Osteocyte (in vitro differentiated cells): ENCODE measurements at places on chromosomes 3 and 15.
A peak's percentile ranks its signal among the peaks of the same experiment; 100 is the strongest.

DNA sequence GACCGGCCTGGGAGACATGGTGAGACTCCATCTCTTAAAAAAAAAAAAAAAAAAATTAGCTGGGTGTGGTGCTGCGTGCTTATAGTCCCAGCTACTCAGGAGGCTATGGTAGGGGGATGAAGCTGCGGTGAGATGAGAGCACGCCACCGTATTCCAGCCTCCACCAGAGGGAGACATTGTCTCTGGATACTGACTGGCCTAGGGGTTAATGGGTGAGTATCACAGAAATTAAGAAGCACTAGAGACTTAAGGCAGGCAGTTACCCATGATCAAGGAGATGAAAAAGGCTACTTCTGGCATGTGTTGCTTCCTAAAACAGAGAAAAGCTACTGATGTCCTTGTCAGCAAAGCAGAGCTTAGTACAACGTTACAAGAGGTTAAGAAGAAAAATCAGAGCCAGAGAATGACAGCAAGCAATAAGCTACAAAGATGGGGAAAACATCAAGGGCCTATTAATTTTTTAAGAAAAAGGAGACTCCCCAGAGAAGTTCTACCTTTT, 8.6 kb downstream of the TFRC start:
- no peaks in the 10 kb centered on the region for H3K4me1 ChIP-seq
- no peak overlapping the region for H3K4me3 ChIP-seq
- H3K27me3 ChIP-seq: no peaks in the 10 kb centered on the region
- no peak overlapping the region for H3K27ac ChIP-seq
- DNase-seq: no peak
- peaks cover 18% of the 10 kb centered on the region for H3K36me3 ChIP-seq

DNA sequence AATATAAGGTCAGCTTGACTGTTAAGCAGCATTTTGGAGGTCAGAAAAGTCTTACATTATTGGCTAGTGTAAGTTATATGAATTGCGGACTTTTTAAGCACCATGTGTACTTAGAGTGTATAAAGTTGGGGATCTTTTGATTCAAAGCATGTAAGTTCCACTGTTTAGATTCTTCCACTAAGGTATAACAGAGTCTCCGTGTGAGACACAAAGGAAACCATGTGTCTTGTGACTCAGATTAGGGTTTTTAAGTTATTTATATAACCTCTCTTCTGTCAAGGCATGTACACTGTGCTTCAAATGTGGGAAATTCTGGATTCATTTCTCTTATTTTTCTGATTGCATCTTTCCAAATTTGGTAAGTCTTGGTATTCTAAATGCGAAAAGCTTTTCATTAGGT, 143.5 kb upstream of the SOX2 start:
- H3K27me3 ChIP-seq: peaks cover 5% of the 10 kb centered on the region
- no peak overlapping the region for H3K4me3 ChIP-seq
- no peak overlapping the region for H3K27ac ChIP-seq
- H3K36me3 ChIP-seq: no peaks in the 10 kb centered on the region
- DNase-seq: no peak

DNA sequence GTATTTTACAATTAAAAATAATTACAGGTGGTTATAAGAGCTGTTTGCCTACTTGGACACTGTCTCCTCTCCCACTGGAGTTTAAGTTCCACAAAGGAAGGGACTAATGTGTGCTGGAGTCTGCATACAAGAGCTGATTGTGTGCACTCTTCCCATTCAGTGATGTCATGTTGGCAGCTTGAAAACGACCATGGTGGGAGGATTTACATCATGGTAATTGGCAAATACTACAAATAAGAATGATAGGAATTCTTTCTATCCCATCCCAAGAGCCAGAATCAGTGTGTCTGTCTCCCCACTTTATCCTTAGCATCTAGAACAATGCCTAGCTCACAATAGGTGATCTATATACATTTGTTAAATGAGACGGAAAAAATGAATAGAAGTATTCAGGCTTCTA, 14.1 kb downstream of the ITGA11 start:
- DNase-seq: no peak
- H3K4me1 ChIP-seq: peaks cover 79% of the 10 kb centered on the region
- no peaks in the 10 kb centered on the region for H3K27me3 ChIP-seq
- H3K36me3 ChIP-seq: peaks cover 59% of the 10 kb centered on the region

DNA sequence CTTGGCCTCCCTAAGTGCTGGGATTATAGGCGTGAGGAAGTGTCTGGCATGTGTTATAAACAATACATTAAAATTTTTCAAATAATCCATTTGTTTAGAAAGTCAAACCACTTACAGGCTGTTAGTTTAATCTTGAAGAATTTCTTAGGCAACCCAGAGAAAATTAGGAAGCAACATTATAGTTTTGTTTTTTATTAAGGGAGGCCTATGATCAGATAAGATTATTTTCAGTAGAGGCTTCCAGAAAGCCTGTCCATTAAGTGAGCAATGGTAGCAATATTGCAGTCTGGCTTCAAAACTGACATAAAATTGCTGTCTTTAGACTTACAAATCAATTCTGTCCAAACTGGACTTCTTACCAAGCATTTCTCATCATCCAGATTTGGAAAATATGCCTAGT, 49.6 kb downstream of the CD47 start:
- H3K36me3 ChIP-seq: peaks cover 10% of the 10 kb centered on the region
- H3K27me3 ChIP-seq: no peaks in the 10 kb centered on the region
- DNase-seq: no peak
- H3K27ac ChIP-seq: no peak overlapping the region

GRCh38 chr3:65483480-65483879, 555.2 kb downstream of the MAGI1 start:
- H3K27me3 ChIP-seq: no peaks in the 10 kb centered on the region
- H3K4me3 ChIP-seq: no peak overlapping the region
- no peak overlapping the region for H3K27ac ChIP-seq
- DNase-seq: no peak

GRCh38 chr15:78637776-78638435, 3.1 kb downstream of the CHRNB4 start:
- no peak for DNase-seq
- H3K4me3 ChIP-seq: no peak overlapping the region
- H3K4me1 ChIP-seq: peaks cover 8% of the 10 kb centered on the region
- no peak overlapping the region for H3K27ac ChIP-seq
- H3K36me3 ChIP-seq: peaks cover 2% of the 10 kb centered on the region
- H3K27me3 ChIP-seq: peaks cover 29% of the 10 kb centered on the region

- peak overlapping the region; percentile 50 for H3K27ac ChIP-seq
- DNase-seq: no peak
- H3K4me1 ChIP-seq: peaks cover 10% of the 10 kb centered on the region
- H3K36me3 ChIP-seq: no peaks in the 10 kb centered on the region
Observed at GRCh38 chr3:76554707-76555106, 485.2 kb upstream of the ROBO2 start.

DNA sequence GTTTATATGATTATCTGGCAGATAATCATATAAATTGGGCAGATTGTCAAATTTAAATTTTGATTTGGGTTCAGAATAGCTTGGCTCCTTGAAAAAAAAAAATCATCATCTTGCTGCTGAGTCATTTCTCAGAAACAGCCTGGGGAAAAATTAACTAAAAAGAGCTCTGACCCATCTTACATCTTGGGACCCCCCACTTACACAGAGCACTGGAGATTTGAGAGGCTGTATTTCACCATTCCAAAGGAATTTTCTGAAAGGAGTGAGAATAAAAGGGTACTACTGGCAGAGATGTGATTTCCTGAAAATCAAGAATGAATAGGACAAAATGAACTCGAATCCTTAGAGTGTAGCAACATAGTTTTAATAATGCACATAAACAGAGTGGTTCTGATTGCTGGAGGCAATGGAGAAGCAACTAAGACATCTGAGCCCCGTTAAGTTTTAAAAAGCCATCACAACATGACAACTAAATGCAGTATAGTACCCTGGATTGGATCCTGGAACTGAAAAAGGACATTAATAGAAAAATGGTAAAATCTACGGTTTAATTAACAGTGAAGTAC, 97.5 kb downstream of the RFTN1 start:
- no peak overlapping the region for H3K4me3 ChIP-seq
- peaks cover 20% of the 10 kb centered on the region for H3K36me3 ChIP-seq
- H3K27ac ChIP-seq: peak overlapping the region; percentile 79
- no peak for DNase-seq
- peaks cover 54% of the 10 kb centered on the region for H3K4me1 ChIP-seq
- no peaks in the 10 kb centered on the region for H3K27me3 ChIP-seq

- peak overlapping the region; percentile 73 for H3K27ac ChIP-seq
- no peaks in the 10 kb centered on the region for H3K36me3 ChIP-seq
- H3K4me3 ChIP-seq: no peak overlapping the region
Observed at GRCh38 chr15:101206176-101206591, 45.7 kb downstream of the CHSY1 start.

GRCh38 chr3:119918992-119919933, 137.4 kb downstream of the NR1I2 start:
- H3K4me1 ChIP-seq: peaks cover 13% of the 10 kb centered on the region
- no peak overlapping the region for H3K27ac ChIP-seq
- H3K27me3 ChIP-seq: no peaks in the 10 kb centered on the region
- H3K36me3 ChIP-seq: peaks cover 35% of the 10 kb centered on the region
- H3K4me3 ChIP-seq: no peak overlapping the region

- no peak overlapping the region for H3K4me3 ChIP-seq
- no peaks in the 10 kb centered on the region for H3K4me1 ChIP-seq
- H3K36me3 ChIP-seq: no peaks in the 10 kb centered on the region
- no peaks in the 10 kb centered on the region for H3K27me3 ChIP-seq
- H3K27ac ChIP-seq: no peak overlapping the region
Observed at GRCh38 chr15:54011656-54012055, 33.4 kb downstream of the UNC13C start.

DNA sequence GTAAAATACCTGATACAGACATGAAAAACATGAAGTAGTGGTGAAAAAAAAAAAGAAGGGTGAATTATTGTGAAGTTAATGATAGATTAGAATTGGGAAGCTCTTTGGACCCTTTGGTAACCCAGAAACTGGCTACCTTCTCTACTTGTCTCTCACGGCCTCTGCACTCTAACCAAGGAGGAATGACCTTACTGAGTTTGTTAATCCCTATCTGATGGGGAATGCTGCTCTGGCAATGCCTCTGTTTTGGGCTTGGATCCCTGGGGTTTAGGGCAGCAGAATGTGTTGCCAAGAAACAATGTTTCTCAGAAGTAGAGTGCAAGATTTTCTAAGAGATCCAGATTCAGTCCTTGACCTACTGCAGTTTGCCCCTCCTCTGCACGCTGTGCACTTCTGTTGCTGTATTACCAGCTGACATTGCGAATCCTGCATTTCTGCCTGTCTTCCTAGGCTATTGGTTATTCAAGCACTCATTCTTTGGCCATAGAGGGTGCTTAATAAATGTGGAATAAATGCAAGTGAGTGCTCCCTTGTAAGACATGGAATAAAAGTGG, 49.2 kb upstream of the MAP3K13 start:
- H3K27me3 ChIP-seq: no peaks in the 10 kb centered on the region
- no peak overlapping the region for H3K27ac ChIP-seq
- no peak for DNase-seq
- H3K4me3 ChIP-seq: no peak overlapping the region

- DNase-seq: no peak
- no peaks in the 10 kb centered on the region for H3K36me3 ChIP-seq
- H3K4me3 ChIP-seq: peak overlapping the region; percentile 98
Observed at GRCh38 chr15:41333026-41333562, 413 bp downstream of the NUSAP1 start.

- H3K36me3 ChIP-seq: peaks cover 3% of the 10 kb centered on the region
- H3K27ac ChIP-seq: peak overlapping the region; percentile 85
- DNase-seq: peak; percentile 87
- H3K4me3 ChIP-seq: peak overlapping the region; percentile 84
- H3K27me3 ChIP-seq: no peaks in the 10 kb centered on the region
Observed at GRCh38 chr3:36944012-36944640, 728 bp downstream of the TRANK1 start.

GRCh38 chr3:126528800-126529541, 5.0 kb downstream of the CHST13 start:
- H3K27me3 ChIP-seq: peaks cover 23% of the 10 kb centered on the region
- H3K36me3 ChIP-seq: no peaks in the 10 kb centered on the region
- H3K4me1 ChIP-seq: peaks cover 5% of the 10 kb centered on the region
- H3K4me3 ChIP-seq: no peak overlapping the region

DNA sequence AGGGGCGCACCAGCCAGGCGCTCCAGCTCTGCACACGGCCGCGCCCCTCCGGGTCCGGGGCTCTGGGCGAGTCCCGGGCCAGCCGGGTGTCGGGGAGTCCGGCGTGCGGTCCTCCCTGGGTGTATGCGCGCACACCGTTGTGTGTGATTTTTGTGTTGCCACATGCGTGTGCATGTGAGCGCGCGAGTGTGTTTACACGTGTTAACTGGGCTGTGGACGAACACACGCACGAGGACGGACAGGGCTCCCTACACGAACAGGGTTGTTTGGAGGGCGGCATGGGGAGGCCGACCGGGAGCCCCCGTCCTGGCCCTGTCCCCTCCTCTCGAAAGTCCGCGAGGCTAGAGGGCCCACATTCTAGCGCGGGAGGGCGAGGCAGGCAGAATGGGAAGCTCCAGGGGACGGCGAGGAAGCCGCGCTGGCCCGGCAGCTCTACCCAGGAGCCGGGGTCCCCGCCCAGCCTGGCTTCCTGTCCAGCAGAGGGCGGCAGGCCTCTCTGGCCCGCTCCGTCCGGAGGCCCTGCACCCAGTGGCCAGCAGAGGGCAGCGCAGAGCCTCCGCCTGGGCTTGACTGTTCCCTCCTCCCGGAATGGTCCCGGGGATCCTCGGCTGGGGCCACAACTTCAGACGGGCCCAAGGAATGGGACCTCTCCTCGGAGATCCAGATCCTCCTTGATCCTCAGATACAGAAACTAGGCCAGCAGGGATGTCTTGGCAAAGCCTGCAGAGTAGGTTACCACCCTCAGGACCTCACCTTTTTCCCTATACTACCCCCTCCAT, 611 bp upstream of the LINGO1 start:
- peaks cover 13% of the 10 kb centered on the region for H3K4me1 ChIP-seq
- peak overlapping the region; percentile 70 for H3K4me3 ChIP-seq
- peak; percentile 97 for DNase-seq
- H3K27me3 ChIP-seq: peaks cover 54% of the 10 kb centered on the region
- H3K36me3 ChIP-seq: no peaks in the 10 kb centered on the region

GRCh38 chr3:184636741-184637316, 75.0 kb downstream of the MAGEF1 start:
- no peaks in the 10 kb centered on the region for H3K36me3 ChIP-seq
- no peak overlapping the region for H3K4me3 ChIP-seq
- no peak overlapping the region for H3K27ac ChIP-seq
- H3K4me1 ChIP-seq: peaks cover 2% of the 10 kb centered on the region

GRCh38 chr3:84717894-84718293, 240.9 kb upstream of the CADM2 start:
- H3K27ac ChIP-seq: no peak overlapping the region
- H3K27me3 ChIP-seq: no peaks in the 10 kb centered on the region
- DNase-seq: no peak
- no peaks in the 10 kb centered on the region for H3K36me3 ChIP-seq
- H3K4me1 ChIP-seq: no peaks in the 10 kb centered on the region

DNA sequence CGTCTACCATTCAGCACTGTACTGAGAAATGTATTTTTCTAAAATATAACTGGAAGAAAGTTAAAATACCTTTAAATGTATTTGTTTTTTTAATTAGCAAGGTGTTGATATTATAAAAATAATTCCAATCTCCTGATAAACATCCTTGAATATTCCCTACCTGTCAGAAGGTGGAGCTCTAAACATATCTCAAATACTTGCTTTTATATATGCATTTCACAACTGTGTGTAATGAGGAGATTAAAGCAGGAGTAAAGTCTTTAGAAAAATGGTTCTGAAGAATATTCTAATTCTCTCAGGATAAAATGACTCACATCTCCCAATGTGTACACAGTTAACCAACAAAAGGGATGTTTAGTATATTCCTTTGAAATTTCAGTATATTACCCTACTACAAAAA, 422.7 kb downstream of the PLCL2 start:
- H3K36me3 ChIP-seq: peaks cover 5% of the 10 kb centered on the region
- no peak overlapping the region for H3K27ac ChIP-seq
- no peak for DNase-seq
- no peaks in the 10 kb centered on the region for H3K27me3 ChIP-seq
- no peak overlapping the region for H3K4me3 ChIP-seq
